ENCODE measurements at places on chromosomes 3 and 15. TPM values are rescaled to one million over a fixed set of nuclear protein-coding genes. Genes with fewer than 3 reads are reported as not detected.

GRCh38 chr3:81871358-81872155 lies 110.1 kb upstream of the GBE1 start:
- DNase-seq: no peak

DNA sequence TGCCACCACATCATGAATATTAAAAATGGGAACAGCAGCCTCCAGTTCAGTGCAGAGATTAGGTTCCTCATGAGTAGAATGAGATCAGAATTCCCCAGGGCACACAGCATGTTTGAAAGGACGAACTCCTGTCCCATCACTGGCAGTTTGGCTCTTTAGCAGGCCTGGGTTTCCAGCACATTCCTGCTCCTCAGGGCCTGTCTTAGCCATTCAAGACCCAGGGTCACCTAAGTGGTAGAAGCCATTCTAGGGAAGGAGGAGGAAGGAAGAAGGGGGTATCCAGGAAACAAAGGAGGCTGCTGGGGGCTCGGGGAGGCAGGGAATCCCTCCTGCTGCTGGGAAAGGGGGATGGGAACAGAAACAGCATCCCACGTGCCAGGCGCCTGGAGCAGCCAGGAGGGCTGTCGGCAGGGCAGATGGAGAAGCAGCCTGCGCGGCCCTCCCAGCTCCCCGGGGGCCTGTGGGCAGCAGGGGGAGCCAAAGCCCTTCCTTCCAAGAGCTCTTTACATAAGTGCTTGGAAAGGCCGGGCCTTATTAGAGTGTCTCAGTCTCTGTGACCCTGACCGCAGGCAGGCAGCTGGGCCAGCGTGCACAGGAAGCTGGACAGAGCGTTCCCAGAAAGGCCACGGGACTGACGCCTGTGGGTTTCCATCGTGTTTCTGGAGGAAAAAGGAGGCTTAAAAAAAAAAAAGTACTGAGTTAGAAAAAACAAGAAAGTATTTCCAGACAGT lies 24.7 kb downstream of the LOXL1 start:
- DNase-seq: peak; percentile 85

GRCh38 chr3:140347151-140347550 lies 330.7 kb upstream of the TRIM42 start:
- no peak for DNase-seq

- DNase-seq: peak; percentile 78
These were observed 11.8 kb downstream of the ANAPC13 start for GRCh38 chr3:134473868-134474546.

DNA sequence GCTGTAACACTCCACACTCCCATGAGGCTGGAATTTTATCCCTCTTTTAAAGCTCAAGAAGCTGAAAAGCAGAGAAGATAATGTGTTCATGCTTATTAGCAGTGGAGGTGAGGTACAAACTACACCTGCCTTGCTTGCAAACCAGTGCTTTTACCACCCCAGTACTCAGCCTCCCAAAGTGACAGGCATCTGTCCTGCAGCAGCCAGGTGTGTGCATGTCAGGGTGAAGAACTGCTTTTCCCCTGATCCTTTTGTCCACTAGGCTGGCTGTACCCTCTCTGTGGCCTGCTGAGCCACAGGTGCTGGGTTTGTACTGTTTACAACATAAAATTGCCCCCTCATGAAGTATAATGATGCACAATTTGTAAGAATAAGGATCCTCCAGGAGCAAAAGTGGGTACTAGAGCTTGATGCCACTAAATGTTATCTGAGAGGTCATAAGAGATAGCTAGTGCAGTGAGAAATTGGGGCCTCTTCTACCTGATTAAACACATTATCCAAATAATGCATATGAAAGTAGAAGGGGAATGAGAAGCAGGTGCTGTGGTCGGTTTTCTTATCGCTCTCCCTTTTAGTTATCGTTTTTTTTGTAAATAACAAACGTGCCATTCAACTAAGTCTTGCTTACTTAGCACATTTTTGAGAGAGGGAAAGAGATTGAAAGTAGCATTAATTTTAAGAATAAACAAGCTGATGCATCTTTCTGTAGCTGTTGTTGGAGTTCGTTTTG lies 39.2 kb upstream of the GADL1 start:
- DNase-seq: no peak

DNA sequence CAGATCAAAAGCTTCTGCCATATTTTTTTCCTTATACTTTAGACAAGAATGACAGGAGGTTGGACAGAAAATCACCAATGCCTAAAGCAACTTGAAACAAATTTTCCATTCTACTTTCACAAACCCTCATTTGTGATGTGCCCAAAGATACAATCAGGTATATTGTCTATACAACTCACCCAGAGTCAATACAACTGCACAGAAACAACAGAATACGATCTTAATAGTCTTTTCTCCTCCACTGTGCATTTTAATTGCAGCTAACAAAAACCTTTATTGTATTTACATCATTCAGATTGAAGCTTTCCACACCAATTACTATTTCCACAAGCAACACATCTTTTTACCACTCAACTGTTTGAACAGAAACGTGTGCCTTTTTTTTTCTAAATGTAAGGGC lies 80.4 kb downstream of the PLOD2 start:
- no peak for DNase-seq

GRCh38 chr3:3141939-3142338 lies 15.2 kb downstream of the TRNT1 start:
- no peak for DNase-seq

DNA sequence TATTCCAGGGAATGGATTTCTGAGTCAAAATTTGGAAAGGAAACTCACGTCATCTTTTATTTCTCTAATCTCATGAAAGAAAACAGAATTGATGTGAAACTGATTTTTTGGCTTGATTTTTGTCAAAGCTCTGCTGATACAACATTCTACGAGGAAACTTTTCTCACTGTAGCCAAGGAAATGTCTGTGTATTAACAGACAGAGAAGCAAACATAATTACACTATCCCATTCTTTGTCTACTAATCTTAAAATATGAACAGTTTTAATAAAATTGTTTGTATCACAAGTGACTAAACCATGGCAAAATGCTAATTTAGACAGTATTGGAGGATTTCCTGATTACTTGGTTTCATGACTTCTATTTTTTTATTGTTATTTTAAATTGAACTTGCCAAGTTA lies 1437.0 kb downstream of the OTOL1 start:
- DNase-seq: no peak

DNA sequence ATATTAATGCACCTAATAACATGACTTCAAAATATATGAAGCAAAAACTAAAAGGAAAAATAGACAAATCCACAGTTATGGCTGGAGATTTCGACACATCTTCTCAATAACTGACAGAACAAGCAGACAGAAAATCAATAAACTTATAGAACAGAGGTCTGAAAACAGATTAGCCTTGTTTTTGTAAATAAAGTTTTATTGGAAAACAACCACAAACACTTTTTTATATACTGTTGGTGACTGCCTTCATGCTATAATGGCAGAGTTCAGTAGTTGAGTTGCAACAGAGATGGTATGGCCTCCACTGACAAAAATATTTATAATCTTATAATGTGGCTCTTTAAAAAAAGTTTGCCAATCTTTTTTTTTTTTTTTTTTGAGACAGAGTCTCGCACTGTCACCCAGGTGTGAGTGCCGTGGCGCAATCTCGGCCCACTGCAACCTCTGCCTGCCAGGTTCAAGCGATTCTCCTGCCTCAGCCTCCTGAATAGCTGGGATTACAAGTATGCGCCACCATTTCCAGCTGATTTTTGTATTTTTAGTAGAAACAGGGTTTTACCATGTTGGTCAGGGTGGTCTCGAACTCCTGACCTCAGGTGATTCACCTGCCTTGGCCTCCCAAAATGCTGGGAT lies 52.2 kb upstream of the GATA2 start:
- DNase-seq: no peak

The GOLGA8H gene
- 0.23 TPM for total RNA-seq

The A4GNT gene
- not detected for total RNA-seq

DNA sequence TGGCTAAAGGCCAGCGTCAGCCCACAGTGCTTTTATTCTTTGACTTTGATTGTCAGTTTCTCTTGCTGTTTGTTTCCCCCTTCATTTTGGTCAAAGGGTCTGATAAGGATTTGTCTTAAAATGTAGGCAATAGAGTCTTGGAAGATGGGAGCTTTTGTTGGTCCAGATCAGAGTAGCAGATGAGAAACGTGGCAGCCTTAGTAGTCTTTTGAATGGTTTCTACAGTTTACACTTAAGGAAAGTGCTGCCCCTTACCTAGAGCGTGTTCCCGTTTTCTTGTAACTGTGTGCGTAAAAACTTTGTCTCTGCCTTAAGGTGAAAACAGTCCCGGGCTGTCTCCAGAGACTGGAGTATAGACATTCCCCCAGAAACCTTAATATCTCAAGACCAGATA lies 630 bp downstream of the LXN start:
- DNase-seq: no peak

DNA sequence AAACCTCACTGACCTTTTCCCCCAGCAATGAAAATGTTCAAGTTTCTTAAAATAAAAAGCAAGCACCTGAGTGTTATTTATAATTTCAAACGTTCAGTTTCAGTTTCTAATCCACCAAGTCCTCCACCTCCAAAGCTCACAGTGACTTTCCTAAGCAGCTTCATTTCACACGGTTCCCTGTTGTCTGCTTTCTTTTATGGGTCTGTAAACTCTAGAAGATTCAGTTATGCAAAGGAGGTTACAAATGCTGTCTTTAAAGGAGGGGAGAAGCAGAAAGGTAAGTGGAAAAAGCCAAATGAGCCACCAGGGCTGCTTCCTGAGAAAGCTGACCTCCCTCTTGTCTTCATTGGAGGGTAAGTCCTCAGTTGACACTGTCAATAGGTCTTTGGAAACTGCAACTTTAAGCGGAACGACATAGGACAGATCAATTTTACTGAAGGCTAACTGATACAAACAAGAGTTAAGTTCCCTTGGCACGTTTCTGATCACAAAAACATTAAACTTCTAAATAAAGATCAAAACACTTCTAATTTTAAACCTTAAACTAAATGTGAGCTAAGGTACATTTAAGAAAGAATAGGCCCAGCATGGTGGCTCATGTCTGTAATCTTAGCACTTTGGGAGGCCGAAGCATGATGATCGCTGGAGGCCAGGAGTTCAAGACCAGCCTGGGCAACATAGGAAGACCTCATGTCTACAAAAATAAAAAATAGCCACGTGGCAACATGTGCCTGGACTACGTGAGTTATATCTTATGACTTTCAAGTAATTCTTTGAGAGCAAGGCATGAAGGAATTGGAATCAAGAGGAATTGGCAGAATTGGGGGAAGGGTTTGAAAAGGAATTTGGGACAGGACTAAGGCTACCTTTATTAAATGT lies 151.9 kb upstream of the UBE2E1 start:
- DNase-seq: no peak

DNA sequence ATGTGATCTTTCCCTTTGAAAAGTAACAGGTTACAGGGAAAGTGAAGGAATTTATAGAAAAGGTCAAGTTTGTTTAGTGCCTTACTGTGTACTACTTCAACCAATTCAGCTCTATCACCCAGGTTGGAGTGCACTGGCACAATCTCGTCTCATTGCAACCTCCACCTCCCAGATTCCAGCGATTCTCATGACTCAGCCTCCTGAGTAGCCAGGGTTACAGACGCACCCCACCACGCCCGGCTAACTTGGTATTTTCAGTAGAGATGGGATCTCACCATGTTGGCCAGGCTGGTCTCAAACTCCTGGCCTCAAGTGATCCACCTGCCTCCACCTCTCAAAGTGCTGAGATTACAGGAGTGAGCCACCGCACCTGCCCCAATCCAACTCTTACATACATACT lies 279.7 kb downstream of the ZBTB20 start:
- no peak for DNase-seq
